ENCODE measurements at places on chromosomes 12 and 14.

GRCh38 chr12:6424866-6425265 lies 19.9 kb upstream of the CD27 start:
- DNase-seq = no peak

DNA sequence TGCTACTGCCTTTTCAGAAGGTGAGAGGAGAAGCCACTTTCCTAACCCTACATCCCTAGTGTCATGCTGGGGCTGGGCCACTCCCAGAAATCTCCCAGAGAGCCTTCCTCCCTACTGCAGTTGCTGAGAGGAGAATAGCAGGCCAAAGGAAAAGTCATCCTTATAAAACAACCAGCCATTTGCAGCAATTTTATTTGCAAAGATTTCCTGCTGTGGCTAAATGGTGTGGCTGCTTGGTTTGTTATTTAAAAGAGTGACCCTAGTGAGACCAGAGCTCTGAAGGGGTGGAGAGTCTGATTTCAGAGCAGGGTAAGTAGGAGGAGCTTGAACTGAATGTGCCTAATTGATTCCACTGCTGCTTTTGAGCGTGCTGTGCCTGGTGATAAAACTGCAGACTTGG lies 232.0 kb downstream of the GRIN2B start:
- DNase-seq = no peak

DNA sequence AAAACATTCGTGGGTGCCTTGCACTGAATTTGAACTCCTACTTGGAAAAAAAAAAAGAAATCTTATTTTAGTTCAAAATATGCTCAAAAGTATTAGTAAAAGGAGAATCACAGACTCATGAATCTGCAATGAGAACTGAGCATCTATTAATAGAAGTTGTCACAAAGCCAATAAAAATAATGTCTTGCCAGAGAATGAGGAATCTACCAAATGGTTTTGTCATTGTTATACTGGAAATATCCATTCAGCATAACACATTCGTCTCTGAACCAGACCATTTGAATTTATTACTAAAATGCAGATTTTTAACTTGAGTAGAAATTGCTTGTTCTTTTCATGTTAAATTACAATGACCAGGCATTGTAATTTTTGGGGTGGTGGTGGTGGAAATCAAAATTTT lies 11.6 kb upstream of the PTPRB start:
- DNase-seq = no peak

DNA sequence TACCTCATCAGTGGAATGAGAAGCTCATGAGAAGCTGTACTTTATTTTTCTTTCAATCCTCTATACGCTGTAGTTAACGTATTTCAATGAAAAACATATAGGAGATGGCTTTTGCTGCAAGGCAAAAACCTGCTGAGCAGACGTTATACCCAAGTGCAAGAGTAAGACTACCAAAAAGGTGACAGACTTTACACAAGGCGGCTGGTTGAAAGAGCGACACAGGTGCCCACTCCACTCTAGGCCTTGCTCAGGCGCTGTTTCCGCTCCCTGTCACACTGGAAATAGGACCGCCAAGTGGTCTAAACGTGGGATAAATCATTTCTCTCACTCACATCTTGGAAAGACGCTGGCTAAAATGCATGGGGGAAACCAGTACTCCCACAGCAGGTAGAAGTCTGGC lies 54.5 kb downstream of the PPP2R5C start:
- DNase-seq = no peak

- DNase-seq = no peak
Observed at GRCh38 chr12:26551385-26551784, 281.6 kb downstream of the ITPR2 start.

- no peak for DNase-seq
Observed at GRCh38 chr14:87883750-87884149, 109.2 kb downstream of the GALC start.

GRCh38 chr14:76763096-76764041 lies 2.1 kb downstream of the VASH1 start:
- no peak for DNase-seq

- no peak for DNase-seq
Observed at GRCh38 chr12:50185301-50185895, 18.2 kb upstream of the CERS5 start.

DNA sequence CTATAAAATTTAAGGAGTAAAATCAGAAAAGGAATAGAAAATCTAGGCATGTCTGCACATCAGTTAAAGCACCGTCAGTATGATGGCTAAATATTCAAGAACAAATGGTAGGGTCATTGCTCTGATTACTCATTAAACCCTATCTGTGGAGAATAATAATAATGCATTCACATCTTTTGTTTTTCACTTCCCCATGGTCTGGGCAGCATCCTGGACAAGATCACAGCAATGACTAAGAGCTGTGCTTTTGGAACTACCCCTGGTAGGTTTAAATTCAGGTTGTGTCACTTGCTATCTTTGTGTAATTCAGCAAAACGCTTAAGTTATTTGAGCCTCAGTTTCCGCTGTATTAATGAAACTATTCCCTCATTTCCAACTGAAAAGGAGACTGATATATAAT lies 33.1 kb downstream of the C12orf42 start:
- no peak for DNase-seq
